Stimulated activated CD8-positive, alpha-beta memory T cell treated with anti-CD3 and anti-CD28 coated beads, Interleukin-7, amount 100 ng/mL, for 48 hours (primary cell): ENCODE measurements at places on chromosomes 7 and 10.

- no peak for DNase-seq
Measured at GRCh38 chr10:49175587-49176309, 12.4 kb downstream of the TMEM273 start.

- DNase-seq = no peak
Measured at GRCh38 chr10:2610946-2611345, 456.4 kb upstream of the PFKP start.

- DNase-seq = no peak
Measured at GRCh38 chr7:138125598-138126111, 49.4 kb downstream of the AKR1D1 start.

DNA sequence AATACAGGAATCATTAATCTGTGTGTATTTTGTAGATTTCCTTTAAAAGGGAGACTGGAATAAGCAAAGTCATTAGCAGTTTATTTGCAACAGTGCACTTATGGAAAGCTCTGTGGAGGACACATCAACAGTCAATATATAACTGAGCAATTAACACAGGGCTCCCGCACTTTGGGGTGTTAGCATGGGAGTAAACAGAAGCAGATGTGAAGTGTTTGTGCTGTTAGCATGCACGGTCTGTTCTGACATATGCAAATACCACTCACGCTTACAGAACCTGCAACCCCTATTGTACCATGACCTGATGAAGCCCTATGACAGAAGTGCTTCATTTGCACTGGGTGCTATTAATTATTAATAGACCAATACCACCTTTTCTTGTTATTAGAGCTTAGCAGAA lies 118.9 kb downstream of the PPP1R3A start:
- no peak for DNase-seq

DNA sequence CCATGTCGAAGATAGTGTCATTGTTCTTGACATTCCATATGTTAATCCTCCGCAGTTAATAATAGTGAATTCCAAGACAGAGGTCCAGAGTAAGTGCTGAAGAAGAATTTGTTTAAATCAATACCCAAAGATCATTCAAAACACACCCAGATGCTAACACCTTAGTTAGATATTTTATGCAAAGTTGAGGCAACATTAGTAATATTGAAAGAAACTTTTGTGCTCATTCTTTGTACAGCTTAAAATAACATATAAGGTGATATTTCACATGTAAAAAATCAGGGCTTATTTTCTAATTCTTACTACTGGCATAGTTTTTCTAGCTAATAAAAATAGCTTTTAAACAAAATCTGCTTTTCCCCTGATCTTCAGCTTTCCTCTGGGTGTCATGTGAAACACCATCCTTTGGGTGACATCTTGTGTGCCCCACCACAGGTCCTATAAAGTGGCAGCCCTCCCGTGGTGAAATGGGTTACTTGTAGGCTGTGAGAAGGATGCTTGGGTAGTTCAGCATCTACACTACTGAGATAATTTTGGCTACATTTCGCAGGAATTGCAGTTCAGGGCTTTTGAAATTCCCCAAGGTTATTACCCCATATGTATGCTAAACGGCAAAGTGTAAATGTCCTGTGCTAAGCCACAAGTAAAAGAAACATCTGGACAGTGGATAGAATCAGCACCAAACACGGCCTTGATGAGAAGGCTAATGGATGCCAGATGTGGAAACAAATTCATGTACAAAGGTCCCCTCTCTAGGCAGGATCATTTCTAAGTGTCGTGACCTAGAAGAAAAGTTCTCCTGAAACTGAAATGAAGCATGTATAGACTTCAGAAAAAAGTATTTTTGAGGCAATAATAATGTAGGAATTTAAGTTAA lies 105.4 kb downstream of the GRM3 start:
- no peak for DNase-seq

DNA sequence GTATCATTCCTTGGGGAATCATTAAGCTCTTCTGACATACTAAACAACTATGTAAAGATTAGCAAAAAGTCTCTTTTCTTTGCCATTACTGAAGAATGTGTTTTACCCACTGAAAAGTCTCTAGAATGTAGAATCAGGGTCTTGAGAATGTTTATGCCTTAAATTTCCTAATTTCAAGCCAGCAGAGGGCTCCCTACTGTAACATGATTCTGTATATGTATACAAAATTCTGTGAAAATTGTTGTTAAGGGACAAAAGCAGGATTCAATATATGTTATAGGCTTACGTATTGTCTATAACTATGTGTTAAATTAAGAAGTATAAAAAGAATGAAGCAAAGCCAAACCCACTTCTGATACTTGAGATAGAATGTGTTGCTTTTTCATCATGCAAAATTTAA lies 296.9 kb upstream of the DGKB start:
- DNase-seq = no peak

- DNase-seq = no peak
Measured at GRCh38 chr10:132685101-132685891, 100.7 kb downstream of the NKX6-2 start.

DNA sequence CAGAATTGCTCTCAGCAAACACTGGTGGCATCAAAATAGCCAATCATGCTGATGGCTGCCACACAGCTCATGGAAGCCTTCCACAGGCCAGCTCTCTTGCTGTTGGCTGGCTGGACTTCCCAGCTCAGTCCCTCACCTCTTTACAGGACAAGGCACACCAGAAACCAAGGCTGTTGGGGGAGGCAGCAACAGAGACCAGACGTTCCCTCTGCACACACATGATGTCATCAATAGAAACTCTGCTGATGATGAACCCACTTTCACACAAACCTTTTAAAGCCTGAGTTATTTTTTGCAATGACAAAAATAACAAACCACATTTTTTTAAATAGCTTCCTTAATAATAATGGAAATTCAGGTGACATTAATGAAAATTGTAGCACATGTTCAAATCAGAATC lies 300.9 kb upstream of the C7orf33 start:
- DNase-seq = no peak

DNA sequence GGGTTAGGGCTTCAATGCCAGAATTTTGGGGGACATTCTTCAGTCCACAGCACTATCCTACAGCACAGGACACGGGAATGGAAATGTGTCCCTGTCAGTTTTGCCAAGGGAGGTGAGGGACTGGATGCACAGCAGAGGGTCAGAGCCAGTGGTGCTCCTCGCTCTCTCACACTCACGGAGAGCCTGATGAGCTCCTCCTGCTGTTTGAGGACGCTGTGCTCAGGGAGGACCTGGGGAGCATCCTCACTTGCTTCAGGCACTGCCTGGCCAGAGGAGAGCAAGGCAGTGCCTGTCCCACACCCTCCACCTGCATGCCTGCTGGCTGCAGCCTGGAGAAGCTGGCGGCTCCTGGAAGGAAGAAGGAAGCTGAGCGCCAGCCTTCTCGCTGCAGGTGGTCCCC lies 58.6 kb downstream of the RAMP3 start:
- no peak for DNase-seq
